ENCODE measurements at places on chromosomes 2 and 18. TPM values are rescaled to one million over a fixed set of nuclear protein-coding genes. Genes with fewer than 3 reads are reported as not detected.

GRCh38 chr2:25842155-25842554, 36.1 kb downstream of the ASXL2 start:
- no peak overlapping the region for H3K27ac ChIP-seq
- no peak overlapping the region for H3K4me3 ChIP-seq
- no peaks in the 10 kb centered on the region for H3K4me1 ChIP-seq
- no peaks in the 10 kb centered on the region for H3K36me3 ChIP-seq

- DNase-seq = no peak
- H3K27ac ChIP-seq = peak overlapping the region; percentile 48
- no peak overlapping the region for H3K4me3 ChIP-seq
- H3K36me3 ChIP-seq = no peaks in the 10 kb centered on the region
- no peaks in the 10 kb centered on the region for H3K27me3 ChIP-seq
- peaks cover 23% of the 10 kb centered on the region for H3K4me1 ChIP-seq
These were observed 56.4 kb upstream of the CCDC141 start for GRCh38 chr2:179106342-179106675.

GRCh38 chr2:69703189-69703588, 38.7 kb upstream of the ANXA4 start:
- DNase-seq = no peak
- H3K36me3 ChIP-seq = no peaks in the 10 kb centered on the region
- no peak overlapping the region for H3K4me3 ChIP-seq
- H3K27ac ChIP-seq = no peak overlapping the region
- H3K27me3 ChIP-seq = no peaks in the 10 kb centered on the region

DNA sequence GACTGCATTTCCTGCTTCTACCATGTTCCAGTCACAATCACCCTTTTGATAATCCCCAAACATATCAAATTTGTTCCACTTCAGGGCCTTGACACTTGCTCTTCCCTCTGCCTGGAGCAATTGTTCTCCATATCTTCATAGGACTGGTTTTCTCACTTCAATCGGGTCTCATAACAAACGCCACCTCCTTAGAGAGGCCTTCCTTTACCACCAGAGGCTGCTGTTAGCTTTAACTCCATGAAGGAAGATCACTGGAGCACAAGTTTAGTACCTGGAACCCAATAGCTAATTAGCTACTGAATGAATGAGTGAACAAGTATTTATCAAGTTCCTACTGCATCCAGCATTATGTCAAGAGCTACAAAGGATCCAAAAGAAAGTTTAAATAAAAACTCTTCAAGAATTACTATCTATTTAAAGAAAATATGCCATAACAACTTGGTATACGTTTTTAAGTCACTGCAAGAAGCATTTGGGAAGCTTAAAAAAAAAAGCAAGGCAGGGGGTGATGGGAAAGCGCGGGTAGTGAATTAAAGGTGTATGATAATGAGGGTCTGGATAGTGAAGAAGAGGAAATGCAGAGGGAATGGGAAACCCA, 58.8 kb downstream of the BAZ2B start:
- H3K4me1 ChIP-seq = no peaks in the 10 kb centered on the region
- H3K27me3 ChIP-seq = no peaks in the 10 kb centered on the region
- H3K4me3 ChIP-seq = no peak overlapping the region
- H3K36me3 ChIP-seq = no peaks in the 10 kb centered on the region
- peak; percentile 40 for DNase-seq

Gene RAX
- total RNA-seq = not detected
